ENCODE measurements at places on chromosomes 3 and 15. TPM values are rescaled to one million over a fixed set of nuclear protein-coding genes. Genes with fewer than 3 reads are reported as not detected.

The MYRIP gene
- polyA plus RNA-seq = 0.15 TPM

DNA sequence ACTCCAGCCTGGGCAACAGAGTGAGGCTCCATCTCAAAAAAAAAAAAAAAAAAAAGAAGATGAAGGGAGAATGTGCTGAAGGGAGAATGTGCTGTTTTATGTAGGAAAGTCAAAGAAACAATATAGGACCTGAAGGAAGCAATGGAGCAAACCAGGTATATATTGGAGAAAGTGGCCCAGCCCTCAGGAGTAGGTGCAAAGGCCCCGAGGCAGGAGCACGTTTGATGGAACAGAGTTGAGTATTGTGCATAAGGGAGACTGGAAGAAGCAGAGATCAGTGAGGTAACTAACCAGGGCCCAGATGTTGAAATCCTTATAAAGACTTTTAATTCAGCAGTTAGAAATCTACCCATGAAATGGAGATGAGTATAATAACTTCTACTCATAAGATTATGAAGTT lies 79.6 kb downstream of the MAP2K5 start:
- DNase-seq = no peak

GRCh38 chr3:69386556-69387385 lies 883 bp upstream of the FRMD4B start:
- no peak for DNase-seq

GRCh38 chr3:140834266-140835037 lies 107.2 kb upstream of the SLC25A36 start:
- DNase-seq = no peak

DNA sequence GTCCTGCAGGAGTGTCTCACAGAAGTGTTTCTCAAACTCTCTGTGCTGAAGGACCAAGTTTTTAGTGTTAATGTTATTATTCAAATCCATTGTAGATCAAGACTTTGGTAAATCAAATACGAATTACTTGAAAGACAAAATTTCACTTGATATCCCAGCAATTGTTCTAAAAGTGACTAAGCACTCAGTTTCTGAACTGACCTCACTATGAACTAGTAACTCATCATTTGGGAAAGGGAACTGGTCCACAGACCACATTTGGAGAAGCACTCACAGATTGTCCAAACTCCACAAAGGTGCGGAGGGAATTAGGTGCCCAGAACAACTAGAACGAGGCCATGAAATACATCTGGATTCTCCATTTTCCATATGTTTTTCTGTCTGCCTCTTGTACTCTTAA lies 25.6 kb downstream of the FAM43A start:
- DNase-seq = no peak

- no peak for DNase-seq
These were observed 15.2 kb downstream of the SACM1L start for GRCh38 chr3:45704301-45704943.

- DNase-seq = no peak
These were observed 7.0 kb upstream of the SLC22A14 start for GRCh38 chr3:38274864-38275649.

DNA sequence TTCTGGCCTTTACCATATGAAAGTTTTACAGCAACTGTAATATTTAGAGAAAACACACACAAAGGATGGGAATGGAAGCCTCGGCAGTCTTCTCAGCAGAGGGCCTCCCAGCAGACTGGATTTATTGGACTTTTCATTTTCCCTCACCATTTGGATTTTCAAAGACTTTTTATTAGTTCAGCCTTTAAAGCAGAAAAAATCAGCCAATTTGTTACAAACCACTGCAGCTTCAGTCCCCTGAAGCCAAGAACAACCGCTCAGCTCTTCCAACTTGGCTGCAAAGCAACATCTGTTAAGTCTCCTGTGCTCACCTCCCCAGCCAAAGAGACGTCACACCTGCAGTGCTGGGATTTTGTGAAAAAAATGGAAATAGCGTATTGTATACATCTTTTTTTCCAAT lies 120.8 kb downstream of the GMPS start:
- DNase-seq = no peak

The USF3 gene
- polyA plus RNA-seq = 5.7 TPM

DNA sequence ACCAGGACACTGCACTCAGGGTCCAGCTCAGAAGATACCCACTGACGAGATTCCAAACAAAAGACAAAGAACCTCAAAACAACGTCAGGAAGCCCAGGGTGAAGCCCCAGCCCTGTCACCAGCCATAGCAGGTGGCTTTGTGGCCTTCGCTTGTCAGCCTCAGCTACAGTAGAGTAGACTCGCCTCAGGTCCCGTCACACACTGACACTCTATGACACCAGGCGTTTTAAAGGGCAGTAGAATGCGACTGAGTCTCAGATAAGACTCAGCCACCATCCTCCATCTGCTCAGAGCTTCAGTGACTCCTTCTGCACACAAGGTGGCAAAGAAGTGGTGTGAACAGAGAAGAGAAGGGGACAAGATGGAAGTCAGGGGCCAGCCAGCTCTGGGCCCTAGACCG lies 12.8 kb downstream of the RBPMS2 start:
- DNase-seq = no peak

- no peak for DNase-seq
These were observed 107.0 kb upstream of the RORA start for GRCh38 chr15:61336026-61336638.

DNA sequence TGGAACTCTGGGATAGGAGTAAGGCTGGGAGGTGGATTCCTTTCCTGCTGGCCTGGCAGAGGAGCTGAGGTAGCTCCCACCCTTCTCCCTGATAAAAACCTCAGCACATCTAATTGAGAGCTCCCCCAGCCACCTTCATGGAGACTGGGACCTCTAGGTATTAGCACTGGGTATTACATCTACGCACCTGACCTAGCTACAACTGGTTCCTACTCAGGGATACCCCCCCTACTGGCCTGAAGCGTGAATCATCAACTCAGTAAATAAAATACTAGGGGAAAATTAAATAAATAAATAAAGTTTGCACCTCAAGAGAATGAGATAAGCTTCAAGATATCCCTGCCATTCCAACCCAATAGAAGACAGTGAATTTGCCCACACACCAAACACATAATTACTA lies 140.4 kb downstream of the NEK10 start:
- DNase-seq = no peak

The CEP97 gene
- 1.2 TPM for polyA plus RNA-seq

The IL20RB gene
- 4.0 TPM for polyA plus RNA-seq

GRCh38 chr3:12487786-12488185 lies 3.5 kb downstream of the TSEN2 start:
- DNase-seq = no peak

The ACOX2 gene
- 32.3 TPM for polyA plus RNA-seq

DNA sequence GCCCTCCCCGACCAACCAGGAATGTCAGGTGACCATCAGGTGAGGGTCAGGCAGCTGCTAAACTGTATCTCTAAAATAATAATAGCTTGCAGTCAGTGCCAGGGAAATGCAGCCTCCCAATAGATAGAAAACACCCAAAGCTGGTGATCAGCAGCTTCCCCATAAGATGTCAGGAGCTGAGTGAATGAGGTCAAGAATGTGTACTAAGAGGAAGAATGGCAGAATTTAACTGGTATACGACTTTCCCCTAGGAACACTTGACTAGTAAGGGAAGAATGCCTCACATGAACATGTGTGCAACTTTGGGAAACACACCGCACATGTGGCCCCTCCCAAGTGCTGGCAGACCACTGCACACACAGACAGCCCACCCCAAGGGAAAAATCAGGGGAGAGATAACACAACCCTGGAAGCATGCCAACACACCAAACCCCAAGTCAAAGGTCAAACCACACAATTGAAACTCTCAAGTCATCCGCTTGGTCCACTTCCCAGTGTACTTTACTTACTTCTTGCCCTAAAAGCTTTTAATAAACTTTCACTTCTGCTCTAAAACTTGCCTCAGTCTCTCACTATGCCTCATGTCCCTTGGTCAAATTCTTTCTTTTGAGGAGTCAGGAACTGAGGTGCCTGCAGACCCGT lies 806.5 kb downstream of the OTOL1 start:
- DNase-seq = no peak

The MYLK gene
- polyA plus RNA-seq = 734 TPM

The SKOR1 gene
- 0.02 TPM for polyA plus RNA-seq

DNA sequence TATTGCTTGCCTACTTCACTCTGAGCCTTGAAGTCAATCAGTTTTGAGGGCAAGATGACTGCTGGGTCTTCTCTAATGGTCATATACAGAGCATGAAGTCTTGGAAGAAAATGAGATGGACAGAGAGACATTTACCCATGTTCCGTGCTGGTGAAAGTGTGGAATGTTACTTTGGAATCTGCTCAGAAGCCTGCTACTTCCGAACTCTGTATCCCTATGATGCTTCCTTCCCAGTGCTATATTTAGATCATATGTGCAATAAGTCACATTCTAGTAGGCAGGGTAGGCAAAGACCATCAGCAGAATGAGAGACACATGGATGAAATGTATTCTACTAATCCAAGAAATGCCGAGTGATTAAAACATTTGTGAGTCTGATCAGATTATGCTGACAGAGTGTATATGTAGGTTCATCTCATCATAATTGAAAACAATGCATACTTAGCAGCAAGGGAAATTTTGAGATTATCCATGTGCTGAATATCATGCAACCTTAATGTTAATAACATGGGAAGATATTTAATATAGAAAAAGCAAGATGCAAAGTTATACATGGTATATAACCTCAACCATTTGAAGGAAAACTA lies 60.5 kb downstream of the RAB7A start:
- no peak for DNase-seq

The ATP2B2 gene
- not detected for polyA plus RNA-seq

DNA sequence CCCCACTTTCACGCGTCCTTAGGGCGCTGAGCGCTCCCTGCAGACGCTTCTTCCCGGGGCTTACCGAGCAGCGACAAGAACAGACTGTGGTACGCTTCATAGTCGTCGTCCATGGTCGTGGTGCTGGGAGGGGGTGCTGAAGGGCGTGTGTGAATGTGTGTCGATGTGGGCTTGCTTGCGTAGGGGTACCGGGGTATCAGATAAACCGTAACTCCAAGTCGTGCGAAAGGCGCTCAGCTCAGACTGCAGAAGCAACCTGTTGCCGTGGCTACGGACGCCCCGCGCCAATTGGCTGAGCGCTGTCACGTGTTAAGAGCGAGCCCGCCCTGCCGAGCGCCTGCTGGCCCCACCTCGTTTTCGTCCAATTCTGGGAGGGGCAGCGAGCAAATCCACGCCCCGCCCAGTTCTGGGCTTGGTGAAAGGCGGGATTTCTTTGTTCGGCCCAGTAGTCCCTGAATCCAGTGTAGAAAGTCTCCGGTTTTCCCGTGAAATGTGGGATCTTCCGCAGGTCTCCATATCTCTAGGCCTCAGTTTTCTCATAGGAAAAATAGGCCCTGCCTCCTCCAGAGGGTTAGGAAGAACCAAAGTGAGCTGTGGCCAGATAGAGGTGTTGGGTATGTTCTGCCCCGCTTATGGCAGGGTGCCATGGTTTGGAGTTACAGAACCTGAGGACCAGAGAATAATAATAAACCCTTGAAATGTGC lies at the start of gene EFCAB12:
Gene EFCAB12, minus strand, starts transcription at position 261 of the 704 bp plus-strand sequence. Its CDS starts 148 bp downstream, at position 113.
- DNase-seq = peak; percentile 66

GRCh38 chr15:62875626-62876021 lies 166.9 kb upstream of the TPM1 start:
- DNase-seq = no peak

GRCh38 chr15:49227602-49228001 lies 57.6 kb downstream of the GALK2 start:
- DNase-seq = no peak

The ZBED2 gene
- not detected for polyA plus RNA-seq

The ARHGEF26 gene
- 0.05 TPM for polyA plus RNA-seq

The PCLAF gene
- 127 TPM for polyA plus RNA-seq

DNA sequence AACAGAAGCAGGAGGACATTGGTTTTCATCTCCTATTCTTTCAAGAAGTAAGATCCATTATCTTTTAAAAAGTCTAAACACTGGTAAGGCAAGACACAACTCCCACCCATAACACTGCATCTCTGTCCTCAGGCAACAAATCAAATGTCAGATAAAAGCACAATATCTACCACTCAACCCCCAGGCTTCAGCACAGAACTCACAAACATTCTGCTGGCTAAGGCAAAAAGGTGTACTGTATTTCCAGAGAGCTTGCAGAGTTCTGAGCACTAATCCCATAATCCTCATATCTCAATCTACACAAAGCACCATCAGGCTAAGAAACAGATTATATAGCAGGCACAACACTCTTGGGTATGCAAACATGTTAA lies 20.9 kb downstream of the RAF1 start:
- DNase-seq = no peak

DNA sequence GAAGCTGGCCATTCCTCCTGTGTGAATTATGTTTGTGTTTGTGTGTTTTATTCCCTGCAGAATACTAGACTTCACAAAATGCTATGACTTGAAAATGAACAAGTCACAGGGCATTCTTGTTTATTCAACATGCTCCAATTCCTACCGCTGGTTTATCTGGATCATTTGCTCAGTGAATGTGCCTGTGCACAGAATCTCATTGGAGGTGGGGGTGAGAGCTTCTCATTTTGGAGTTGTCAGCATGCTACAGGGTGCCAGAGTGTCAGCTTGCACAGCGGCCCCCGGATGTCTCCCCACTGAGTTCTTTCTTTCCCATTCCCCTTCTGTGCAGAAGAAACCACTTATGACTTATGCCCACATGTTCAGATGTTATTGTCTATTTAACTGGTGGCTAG lies 428.7 kb downstream of the ROBO2 start:
- no peak for DNase-seq

DNA sequence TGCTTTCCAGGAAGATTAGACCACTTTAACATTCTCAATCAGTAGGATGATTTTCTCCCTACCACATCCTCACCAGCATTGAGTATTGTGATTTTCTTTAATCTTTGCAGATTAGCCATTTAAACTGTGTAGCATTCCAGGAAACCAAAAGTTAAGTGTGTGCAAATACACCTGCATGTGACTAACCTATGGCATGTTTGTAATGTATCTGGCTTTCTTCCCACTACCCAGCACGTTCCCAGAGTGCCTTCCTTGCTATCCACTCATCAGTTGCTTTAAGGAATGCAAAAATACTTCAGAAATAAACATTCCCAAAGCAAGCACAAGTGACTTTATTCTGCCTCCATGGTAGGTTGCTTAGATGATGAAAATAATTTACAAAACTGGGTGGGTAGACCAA lies 74.2 kb downstream of the ATG7 start:
- no peak for DNase-seq

GRCh38 chr3:24773798-24774197 lies 279.1 kb upstream of the THRB start:
- peak; percentile 1 for DNase-seq

The ASTE1 gene
- 4.5 TPM for polyA plus RNA-seq

DNA sequence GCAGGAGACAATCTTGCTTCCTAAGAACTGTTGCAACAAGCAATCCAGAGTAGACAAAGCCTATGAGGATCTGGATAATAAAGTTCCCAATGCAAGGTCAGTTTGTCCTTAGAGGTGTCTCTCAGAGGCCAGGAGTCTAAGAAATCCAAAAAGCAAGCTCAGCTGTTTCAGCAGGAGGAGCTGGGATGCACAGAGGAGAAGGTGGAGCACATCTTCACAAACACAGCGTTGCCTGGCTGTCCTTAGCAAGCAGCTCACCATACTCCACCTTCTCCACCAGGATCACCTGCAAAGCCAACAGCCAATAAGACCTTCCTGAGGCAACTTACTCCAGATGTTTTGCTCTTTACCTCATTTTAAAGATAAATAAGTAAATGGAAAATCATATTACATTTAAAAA lies 365 bp downstream of the ZBED2 start:
- no peak for DNase-seq

- DNase-seq = no peak
These were observed 1.6 kb upstream of the P3H2 start for GRCh38 chr3:190122198-190122771.

- no peak for DNase-seq
These were observed 10.7 kb upstream of the SLC15A2 start for GRCh38 chr3:121883507-121883906.

- no peak for DNase-seq
These were observed 633.8 kb downstream of the IGSF11 start for GRCh38 chr3:118400886-118401285.

GRCh38 chr3:42556089-42556632 lies 25.6 kb downstream of the SEC22C start:
- no peak for DNase-seq

The PDZRN3 gene
- polyA plus RNA-seq = 5.1 TPM

All from BJ (cell line).